ENCODE measurements at places on chromosomes 16 and 17.
A peak's percentile ranks its signal among the peaks of the same experiment; 100 is the strongest.

- no peak for DNase-seq
Observed at GRCh38 chr17:63665527-63666214, 34.3 kb downstream of the LIMD2 start.

GRCh38 chr17:16352303-16352666 lies 984 bp downstream of the CENPV start:
- DNase-seq, result peak; percentile 53

DNA sequence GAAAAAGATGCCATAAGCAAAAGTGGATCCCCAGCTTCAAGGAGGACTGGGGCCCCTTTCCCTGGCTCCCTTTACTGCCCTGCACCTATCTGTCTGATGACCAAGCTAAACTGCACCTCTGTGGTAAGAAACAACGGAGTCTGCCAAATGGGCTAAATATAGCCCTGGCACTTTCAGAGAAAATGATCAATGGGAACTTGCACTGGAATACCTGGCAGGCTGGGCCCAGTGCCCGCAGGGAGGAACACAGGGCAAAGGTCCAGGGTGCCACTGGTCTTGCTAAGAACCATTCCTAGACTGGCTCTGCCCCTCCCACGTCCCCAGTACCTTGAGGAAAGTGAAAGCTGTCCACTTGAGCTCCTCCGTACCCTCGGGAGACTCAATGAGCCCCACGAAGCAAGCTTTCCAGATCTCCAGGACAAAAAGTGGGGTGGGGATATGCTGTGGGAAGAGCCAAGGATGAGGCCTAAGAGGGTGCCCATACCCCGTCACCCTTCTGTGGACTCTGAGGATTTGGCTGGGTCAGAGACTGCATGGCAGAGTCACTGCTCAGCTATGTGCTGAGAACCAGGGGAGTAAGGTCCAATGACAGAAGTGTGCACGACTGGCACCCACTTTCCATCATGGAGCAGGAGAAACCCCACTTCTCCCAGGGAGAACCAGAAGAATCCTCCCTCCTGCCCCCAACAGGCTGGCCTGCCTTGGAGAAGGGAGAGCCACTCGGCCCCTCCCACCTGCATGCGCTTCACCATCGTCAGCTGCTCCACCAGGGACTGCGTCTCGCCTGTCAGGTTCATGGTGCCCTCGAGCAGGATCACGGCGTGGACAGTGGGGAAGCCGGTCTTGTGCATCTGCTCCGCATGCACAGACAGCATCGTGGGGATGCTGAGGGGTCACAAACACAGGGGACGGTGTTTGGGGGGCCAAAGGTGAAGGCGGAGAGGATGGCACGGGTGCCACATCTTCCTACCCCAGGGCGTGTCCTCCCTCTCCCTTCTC lies 17.4 kb downstream of the CSF3 start:
- no peak for DNase-seq

GRCh38 chr17:27569257-27569722 lies 61.7 kb upstream of the LGALS9 start:
- DNase-seq, result peak; percentile 89

DNA sequence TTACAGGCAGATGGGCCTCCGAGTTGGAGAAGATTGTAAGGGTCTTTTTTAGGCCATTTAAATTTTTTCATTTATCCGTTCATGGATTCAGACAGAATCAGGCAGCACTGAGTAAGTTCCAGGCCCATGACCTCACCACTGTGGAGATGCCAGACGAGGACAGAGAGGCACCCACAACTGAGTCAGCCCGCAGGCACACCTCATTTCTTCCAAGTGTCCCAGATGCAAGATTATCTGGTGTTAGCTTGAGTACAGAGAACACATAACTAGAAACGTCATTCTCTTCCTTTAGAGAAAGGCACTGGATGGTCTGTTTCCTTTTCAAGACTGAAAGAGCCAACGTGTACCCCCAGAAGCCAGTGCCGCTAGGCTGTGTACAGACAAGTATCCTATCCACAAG lies 16.9 kb downstream of the CLEC16A start:
- no peak for DNase-seq

- no peak for DNase-seq
Observed at GRCh38 chr17:63505341-63505740, 17.8 kb upstream of the KCNH6 start.

GRCh38 chr17:489758-490329 lies 137.2 kb upstream of the RPH3AL start:
- peak; percentile 11 for DNase-seq

GRCh38 chr16:76280421-76281215 lies 3.4 kb downstream of the CNTNAP4 start:
- no peak for DNase-seq

GRCh38 chr17:44610331-44610730 lies 45.9 kb upstream of the MEIOC start:
- DNase-seq, result peak; percentile 73

DNA sequence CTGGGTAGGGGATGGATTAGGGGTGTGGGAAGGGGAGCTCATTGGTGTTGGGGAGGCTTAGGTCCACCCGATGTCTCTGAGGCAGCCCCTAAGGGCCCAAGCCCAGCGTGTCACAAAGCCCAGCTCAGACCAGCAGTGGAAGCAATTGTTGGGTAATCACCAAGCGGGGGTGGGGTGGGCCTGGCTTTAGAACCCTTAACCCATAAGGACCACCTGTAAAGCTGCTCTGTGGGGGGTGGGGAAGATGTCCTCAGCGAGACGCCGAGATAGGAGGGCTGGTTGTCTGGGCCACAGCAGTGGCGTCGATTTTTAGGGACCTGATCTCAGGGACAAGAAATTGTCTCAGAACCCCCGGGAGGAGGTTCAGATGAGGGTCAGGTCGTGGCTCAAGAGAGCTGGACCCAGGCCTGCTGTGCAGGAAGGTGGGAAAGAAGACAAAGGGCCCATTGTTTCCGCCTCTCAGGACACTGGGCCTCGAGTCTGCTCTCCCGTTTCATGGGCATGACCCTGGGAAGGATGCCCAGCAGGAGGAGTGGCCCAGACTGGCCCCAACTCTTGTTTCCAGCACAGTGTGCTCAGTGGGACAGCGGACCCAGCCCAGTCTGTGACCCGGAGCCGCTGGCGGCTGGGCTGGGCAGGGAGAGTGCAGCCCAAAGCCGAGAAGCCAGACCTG lies 15.9 kb downstream of the ST6GALNAC2 start:
- no peak for DNase-seq

DNA sequence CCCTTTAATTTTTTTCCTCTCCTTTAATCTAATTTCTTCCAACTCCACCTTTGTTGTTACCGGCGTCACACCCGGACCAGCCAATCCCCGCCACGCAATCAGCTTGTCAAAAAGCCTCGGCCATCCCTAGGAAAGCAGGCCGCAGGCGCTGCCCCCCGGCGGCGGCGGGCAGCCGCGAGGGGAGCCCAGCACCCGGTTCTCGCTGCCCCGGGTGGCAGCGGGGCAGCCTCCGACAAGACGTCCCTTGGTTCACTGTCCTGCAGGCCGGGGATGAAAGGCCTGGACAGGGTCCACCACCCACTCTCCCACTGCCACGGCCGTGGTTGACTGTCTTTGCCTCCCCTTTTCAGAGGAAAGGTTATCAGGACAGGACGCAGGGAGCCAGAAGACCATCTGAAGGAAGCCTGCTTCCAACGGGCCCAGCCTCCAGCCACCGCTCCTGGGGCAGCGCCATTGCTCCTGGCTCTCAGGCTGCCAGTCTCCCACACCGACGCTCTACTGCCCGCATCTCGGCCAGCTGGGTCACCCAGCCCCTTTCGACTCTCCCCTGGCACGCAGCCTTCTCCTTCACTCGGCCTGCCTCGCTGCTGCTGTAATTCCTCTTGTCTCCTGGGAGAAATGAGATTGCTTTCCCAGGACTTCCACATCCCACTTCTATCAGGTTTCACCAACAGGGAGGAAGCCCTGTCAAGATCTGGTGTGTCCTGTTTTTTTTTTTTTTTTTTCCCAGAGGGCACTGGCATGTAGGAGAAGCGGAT lies 2.8 kb upstream of the UBTF start:
- DNase-seq, result peak; percentile 75

DNA sequence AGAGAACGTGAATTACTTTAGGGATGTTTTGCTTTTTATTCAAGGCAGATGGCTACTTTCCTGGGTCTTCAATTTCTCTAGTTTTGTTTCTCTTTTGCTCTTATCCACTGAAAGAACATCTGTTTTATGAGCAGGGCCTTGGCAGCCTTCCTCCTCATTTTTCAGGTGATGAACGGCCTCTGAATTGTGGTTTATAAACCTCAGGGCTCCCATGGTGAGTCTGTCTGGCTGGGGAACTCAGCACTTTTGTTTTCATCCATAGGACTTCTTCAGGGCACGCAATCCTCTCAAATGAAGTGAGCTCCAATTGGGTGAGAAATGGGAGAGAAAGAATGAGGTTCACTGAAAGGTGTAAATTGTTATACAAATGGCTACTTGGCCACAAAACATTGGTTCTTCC lies 186.4 kb upstream of the ERCC4 start:
- no peak for DNase-seq

- DNase-seq, result no peak
Observed at GRCh38 chr16:31072540-31073141, 1.4 kb downstream of the ZNF668 start.

DNA sequence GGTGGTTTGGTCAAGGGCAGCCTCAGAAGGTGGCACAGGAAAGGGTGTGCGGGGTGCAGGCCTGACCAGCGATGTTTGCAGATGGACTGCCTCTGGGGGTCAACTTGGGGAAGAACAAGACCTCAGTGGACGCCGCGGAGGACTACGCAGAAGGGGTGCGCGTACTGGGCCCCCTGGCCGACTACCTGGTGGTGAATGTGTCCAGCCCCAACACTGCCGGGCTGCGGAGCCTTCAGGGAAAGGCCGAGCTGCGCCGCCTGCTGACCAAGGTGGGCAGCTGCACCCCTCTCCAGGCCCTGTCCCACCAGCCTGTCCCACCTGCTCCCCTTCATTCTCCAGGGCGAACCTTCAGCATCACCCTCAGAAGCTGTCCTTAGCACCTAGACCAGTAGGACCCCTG lies 12.5 kb downstream of the DHODH start:
- DNase-seq, result peak; percentile 24

GRCh38 chr16:8924214-8924613 lies 39.5 kb downstream of the USP7 start:
- DNase-seq, result no peak

DNA sequence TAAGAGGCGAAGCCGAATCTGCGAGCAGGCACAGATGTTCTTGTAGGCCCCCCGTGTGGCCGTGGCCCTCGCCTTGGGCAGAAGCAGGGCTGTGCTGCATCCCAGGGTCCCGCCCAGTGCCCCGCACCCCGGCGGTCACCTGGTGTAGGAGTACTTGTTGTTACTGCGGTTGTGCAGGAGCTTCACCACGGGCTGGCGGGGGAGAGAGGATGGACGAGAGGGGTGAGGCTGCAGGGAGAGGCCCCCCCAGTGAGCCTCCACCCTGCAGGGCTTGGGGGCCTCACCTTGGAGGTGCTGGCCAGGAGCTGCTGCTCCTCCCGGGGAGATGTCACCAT lies 11.4 kb downstream of the ASPHD1 start:
- DNase-seq, result no peak

GRCh38 chr16:50683689-50684374 lies 2.7 kb upstream of the SNX20 start:
- DNase-seq, result no peak

DNA sequence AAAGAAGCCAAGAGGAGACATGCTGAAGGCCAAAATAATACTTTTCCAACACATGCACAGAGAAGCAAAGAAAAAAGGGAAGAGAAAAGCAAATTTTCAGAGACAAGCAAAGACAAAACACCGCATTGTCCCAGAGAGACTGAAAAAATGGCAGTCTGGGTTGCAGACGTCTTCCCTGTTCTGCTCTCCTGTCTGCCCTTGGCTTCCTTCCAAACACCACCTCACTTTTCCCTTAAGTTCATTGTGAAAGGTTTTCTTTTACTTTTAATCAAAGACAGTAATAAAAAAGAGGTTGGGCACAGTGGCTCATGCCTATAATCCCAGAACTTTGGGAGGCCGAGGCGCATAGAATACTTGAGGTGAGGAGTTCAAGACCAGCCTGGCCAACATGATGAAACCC lies 21.2 kb upstream of the VAT1L start:
- DNase-seq, result no peak

- DNase-seq, result peak; percentile 100
Observed at GRCh38 chr16:87945351-87946042, 5.7 kb upstream of the BANP start.

DNA sequence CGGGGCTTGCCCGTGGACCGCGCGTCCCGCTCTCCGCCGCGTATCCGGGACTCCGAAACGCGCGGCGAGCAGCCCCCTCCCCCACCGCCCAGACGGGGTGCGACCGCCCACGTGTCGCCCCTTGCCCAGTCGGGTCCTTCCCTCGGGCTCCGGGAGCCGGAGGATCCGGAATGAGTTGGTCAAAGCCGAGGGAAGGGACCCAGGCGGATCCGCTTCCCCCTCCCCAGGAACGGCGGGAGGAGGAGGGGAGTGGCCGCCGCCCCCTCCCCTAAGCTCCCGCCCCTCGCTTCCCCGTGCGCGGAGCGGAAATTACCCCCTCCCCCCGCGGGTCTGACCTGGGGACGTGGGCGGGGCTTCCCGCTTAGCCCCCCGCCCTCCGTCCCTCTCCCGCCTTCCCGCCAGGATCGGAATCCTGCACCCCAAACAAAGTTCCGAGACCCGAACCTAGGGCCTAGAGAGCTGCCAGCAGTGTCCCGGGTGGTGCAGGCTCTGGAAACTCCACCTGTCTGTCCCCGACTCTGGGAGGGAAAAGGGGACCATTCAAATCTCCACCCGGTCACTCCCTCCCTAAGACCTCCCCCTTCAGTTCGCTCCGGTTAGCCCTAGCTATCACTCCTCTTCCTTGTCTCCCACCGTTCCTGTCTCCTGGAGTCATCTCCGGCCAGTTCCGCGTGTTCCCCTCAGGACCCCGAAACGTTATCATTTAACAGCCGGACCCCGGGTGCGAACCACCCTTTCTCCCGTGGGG lies 1.0 kb upstream of the IGF2BP1 start:
- peak; percentile 99 for DNase-seq

DNA sequence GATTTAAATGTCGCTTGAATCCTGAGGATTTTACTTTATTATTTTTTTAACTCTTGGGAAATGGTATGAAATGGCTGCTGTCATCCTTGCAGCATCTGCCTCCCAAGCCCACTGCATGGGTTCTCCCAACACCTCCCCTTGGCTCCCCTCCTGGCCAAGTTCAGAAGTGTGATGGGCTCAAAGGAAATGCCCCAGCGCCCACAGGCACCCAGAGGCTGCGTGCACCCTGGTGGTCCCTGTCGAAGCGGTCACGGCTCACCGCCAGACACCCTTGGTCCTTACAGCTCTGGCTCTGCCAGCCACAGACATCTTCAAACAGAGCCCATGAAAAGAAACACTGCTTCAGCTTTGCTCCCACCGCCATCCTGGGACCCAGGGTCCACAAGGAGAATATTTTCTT lies 334.7 kb downstream of the SOX9 start:
- no peak for DNase-seq

All from Caco-2 (cell line).